Right ventricle myocardium superior (tissue), 1 donor: ENCODE measurements at places on chromosomes 6 and 20. TPM values are rescaled to one million over a fixed set of nuclear protein-coding genes. Genes with fewer than 3 reads are reported as not detected.

DNA sequence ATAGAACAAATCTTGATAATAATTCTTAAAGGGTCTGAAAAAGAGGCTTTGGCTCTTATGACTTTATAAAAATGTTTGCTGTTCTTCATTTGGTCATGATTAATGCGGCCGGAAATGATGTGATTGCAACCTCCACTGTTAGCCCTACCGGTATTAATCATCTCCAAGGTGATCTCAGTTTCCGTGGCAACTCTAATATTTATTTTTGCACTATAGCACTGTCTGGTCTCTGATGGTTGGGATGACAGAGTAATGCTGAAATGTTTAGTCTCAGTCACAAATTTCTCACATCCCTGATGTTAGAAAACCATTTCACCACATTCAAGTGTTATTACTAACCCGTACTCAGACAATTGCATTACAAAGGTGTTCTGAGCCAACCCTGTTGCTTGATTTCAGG, 87.4 kb downstream of the TMEM200A start:
- no peak for DNase-seq

Gene CPNE5
- total RNA-seq: 10.0 TPM

- DNase-seq: no peak
Measured at GRCh38 chr20:507006-507758, 36.4 kb downstream of the CSNK2A1 start.

Gene RIPOR3
- total RNA-seq: 8.1 TPM

GRCh38 chr6:85172705-85173104, 277.2 kb upstream of the NT5E start:
- no peak for DNase-seq

Gene ALDH5A1
- total RNA-seq: 23.3 TPM

Gene C6orf58
- not detected for total RNA-seq

DNA sequence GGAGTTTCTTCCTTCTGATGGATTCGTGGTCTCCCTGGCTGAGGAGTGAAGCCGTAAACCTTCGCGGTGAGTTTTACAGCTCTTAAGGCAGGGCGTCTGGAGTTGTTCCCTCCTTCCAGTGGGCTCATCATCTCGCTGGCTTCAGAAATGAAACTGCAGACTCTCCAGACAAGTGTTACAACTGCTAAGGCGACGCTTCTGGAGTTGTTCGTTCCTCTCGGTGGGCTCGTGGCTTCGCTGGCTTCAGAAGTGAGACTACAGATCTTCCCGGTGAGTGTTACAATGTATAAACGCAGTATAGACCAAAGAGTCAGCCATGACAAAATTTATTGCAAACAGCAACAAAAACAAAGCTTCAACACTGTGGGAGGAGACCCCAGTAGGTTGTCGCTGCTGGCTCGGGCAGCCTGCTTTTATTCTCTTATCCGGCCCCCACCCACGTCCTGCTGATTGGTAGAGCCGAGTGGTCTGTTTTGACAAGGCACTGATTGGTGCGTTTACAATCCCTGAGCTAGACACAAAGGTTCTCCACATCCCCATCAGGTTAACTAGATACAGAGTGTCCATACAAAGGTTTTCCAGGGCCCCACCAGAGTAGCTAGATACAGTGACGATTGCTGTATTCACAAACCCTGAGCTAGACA, 113.2 kb downstream of the GPX5 start:
- DNase-seq: no peak

Gene MUC22
- 0.19 TPM for total RNA-seq

GRCh38 chr6:38021029-38021428, 201.5 kb downstream of the ZFAND3 start:
- no peak for DNase-seq

DNA sequence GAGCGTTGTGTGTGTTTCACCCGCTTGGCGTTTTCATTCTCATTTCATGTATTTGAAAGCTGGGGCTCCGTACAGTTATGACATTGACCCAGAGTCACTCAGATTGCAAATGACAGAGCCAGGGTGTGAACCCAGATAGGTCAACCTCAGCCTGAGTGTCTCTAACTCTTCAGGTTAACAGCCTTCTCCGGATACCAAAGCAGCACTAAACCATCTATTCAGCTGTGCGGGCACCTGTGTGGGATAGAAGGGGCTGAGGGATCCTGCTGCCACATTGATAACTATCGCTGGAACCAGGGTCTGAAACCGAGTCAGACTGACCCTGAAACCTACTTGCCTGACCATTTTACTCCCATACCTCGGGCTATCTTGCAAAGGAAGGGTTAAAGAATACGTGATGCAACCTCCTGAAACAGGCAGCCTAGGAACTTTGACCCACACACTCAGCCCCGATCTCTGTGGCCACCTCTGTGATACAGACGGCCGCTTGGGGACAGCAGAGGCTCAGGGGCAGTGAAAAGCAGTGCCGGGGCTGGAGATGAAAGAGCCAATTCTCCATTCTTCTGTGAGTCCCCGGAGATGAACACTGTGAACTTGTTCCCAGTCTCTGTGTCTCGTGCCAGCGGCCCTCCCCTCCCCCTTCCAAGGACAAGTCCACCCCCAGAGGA, 233.5 kb upstream of the QKI start:
- DNase-seq: peak; percentile 88

GRCh38 chr20:59328071-59328470, 27.7 kb downstream of the EDN3 start:
- DNase-seq: no peak

DNA sequence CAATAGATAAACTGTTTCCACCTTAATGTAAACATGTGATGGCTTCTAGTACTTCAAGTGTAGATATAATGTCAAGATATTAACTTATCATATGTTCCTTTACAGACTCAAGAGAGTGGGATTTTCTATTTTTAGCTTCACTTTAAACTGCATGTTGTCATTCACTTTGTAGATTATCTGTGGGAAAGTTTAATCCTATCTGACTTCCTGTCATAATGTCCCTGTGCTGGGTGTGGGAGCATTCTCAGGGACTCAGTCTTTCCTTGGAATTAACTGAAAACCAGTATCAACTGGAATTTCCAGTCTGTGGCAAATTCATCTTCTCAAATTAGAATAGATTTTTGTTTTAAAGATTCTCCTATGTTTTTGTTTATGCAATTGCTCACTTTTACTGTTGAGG, 226.1 kb upstream of the FERMT1 start:
- no peak for DNase-seq

DNA sequence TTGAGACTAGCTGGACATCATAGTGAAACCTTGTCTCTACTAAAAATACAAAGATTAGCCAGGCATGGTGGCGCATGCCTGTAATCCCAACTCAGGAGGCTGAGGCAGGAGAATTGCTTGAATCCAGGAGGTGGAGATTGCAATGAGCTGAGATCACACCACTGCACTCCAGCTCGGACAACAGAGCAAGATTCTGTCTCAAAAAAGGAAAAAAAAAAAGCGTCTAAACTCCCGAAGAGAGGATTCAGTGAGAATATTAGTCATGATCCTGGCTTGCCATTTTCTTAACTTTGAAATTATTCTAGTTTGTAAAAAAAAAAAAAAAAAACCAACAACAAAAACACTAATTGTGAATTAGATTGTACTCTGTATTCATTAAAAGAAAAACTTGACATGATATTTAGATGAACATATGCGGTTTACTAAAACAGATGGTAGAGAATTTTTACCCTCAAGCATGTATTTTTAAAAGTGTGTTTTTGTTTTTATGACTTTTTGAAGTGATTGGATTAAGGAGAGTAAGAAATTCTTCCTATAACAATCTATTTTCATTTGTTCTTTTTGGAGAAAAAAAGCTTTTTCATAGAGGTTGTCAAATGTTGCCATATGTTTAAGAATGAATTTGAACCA, 80.7 kb downstream of the UST start:
- DNase-seq: no peak

- peak; percentile 90 for DNase-seq
Measured at GRCh38 chr6:13303668-13304017, 24.7 kb downstream of the TBC1D7 start.

DNA sequence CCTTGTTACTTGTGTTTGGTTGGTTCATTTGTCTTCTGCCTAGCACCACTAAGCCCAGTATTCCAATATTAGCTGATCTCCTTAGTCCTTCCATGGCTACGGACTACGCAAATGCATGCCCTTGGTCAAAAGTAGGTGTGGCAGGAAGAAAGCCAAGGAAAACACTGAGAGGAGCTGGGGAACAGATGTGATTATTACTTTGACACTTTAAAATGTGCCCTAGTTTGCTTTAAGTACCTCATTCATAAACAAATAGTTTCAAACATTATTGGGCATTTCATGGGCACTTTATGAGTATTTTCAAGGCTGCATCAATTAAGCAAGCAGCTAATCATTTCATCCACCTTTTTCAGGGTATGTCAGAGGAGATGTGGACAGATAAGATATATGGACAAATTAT, 60.1 kb upstream of the HDDC2 start:
- no peak for DNase-seq
